ENCODE measurements at places on chromosomes 6 and 20. TPM values are rescaled to one million over a fixed set of nuclear protein-coding genes. Genes with fewer than 3 reads are reported as not detected.

GRCh38 chr6:43082806-43083655 is 6.9 kb downstream of the PTK7 start:
- DNase-seq = no peak

DNA sequence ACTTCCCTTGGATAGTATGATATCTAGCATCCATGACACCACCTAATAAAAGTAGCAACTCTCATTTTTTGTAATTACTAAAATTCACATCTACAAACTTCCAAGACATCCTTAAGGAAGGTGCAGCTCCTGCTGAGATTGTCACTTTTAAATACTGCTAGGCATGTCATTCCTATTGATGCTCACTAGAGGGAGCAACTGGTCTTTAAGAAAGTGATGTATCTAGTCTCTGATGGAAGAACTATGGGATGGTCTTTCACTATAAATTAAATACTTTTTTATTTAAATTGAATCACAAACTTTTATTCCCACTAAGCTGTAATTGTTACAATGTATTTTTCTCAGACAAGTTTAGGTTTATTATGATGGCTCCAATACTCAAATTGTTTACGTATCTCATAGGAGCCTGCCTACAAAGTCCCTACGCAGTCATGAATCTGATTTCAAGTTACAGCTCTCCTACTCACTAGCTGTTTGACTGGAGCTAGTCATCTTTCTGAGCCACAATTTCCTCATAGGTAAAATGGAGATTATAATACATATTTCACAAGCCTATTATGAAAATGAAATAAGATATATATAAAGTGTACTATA is 8.1 kb upstream of the TSPYL1 start:
- no peak for DNase-seq

- DNase-seq = no peak
These were observed 20.3 kb downstream of the CYP21A2 start for GRCh38 chr6:32058511-32058963.

DNA sequence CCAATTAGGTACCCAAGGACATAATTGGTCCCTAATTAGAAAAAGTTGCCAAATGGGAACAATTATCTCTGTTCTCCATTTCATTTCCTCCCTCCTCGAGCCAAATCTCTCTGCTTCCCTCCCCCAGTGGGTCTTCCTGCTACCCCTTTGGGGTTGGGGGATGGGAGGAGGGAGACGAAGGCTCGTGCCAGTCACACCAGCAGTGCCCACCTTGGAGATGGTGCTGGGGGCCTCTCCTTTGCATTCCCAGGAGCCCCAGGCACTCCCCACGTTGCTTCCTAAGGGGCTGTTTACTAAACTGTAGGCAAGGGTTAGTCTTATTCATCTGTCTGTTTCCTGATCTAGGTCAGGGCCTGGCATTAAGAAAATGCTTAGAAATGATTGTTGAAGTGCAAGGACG is 33.1 kb downstream of the MDFI start:
- DNase-seq = no peak

GRCh38 chr6:77448546-77448945 is 14.7 kb downstream of the HTR1B start:
- no peak for DNase-seq

DNA sequence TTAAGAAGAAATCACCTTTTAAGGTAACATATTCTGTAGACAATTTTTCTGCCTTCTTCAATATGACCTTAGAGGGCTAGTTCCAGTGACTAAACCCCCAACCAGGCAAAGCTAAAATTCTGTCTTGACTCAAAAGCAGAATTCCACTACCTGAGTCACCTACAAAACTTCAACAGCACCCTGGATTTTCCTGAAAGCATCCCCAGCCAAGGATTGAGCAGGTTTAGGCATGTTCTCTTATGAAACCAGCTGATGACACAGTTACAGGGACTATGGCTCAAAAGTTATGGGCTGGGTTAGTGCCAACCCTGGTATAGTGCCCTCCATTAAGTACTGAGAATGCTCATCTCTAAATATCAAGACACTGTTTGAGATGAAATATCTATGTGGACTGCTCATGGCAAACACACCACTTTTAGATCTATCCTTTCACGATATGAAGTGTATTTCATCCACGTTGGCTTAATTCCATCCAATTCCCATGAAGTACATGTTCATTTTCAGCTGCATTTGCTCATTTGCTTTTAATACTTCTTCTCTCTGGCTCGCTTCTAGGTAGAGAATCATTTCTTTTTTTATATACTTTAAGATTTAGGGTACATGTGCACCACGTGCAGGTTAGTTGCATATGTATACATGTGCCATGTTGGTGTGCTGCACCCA is 53.6 kb upstream of the TNFAIP3 start:
- no peak for DNase-seq

GRCh38 chr6:43339168-43339567 is 30.3 kb downstream of the ZNF318 start:
- no peak for DNase-seq

- no peak for DNase-seq
These were observed 201.0 kb upstream of the FLRT3 start for GRCh38 chr20:14538433-14538832.

GRCh38 chr6:19465256-19465655 is 371.9 kb upstream of the ID4 start:
- no peak for DNase-seq

Gene GUCA1A
- not detected for total RNA-seq

Gene SGK2
- 1.3 TPM for total RNA-seq

All from posterior vena cava (tissue), 2 donors.